ENCODE measurements at places on chromosomes 6 and 20.

GRCh38 chr20:17661121-17661744 is 20.8 kb downstream of the RRBP1 start:
- no peak for DNase-seq

GRCh38 chr20:20248620-20249200 is 119.2 kb upstream of the INSM1 start:
- no peak for DNase-seq

GRCh38 chr6:15425947-15426346 is 180.1 kb downstream of the JARID2 start:
- no peak for DNase-seq

DNA sequence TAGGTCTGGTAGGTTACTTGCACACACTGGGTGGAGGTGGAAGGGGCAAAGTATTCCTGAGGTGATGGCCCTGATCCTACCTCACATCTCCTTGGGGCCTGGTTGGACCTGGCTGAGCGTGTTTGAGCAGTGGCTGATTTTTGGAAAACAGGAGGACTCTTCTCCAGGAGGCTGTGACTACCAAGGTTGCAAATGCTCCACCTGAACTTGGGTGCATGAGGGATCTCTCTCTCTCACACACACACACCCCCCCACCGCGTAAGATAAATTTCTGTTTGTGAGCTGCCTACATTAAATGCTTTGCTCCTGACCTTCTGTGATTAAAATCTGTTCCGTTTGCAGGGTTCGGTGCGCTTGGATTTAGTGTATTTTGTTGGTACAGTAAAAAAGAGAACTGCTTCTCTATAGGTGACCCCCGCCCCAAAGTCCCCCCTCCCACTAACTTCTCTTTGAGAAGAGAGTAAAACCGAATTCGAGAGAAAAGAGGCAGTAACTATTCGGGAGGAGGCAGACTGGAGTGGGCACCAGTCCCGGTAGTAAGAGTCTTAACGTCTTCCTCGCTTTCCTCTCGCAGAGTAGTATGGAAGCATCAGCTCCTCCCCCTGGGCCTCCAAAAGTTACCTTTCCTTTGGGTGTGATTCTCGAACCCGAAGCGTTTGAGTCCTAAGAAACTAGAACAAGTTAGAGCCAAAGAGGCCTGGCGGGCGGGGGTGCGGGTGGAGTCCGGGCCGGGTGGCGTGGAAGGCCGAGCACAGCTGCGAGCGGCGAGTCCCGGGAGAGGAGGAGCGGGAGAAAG is 585 bp upstream of the DSE start:
- DNase-seq, result no peak
